Hepatocyte (in vitro differentiated cells): ENCODE measurements at places on chromosomes 7 and 10. TPM values are rescaled to one million over a fixed set of nuclear protein-coding genes. Genes with fewer than 3 reads are reported as not detected.

The HOXA10 gene
- total RNA-seq: 9.9 and 15.1 TPM in 2 replicates

The OR2A5 gene
- total RNA-seq: 0.44 and 0.77 TPM in 2 replicates

The TUBAL3 gene
- total RNA-seq: 1.0 and 1.7 TPM in 2 replicates

DNA sequence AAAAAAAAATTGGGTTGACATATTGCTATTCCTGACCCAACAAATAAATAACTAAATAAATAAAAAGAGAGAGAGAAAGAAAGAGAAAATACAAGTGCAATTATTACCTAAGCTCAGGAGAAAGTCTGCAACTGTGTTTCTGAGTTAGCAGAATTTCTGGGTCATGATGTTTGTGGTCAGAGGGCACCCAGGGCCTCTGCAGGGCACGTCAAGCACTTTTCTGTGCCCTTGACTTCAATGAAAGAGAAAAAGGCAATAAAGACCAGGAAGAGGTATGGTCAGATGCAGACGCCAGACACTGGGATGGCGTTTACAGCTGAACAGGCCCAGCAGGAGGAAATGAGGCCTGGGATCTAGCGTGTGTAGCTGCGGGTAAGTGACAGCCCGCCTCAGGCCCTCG lies 160.9 kb upstream of the GDF10 start:
- no peak overlapping the region for H3K27ac ChIP-seq
- DNase-seq: no peak
- no peaks in the 10 kb centered on the region for H3K27me3 ChIP-seq
- H3K36me3 ChIP-seq: no peaks in the 10 kb centered on the region
- no peak overlapping the region for H3K4me3 ChIP-seq

The C10orf143 gene
- total RNA-seq: 0.50 and 2.5 TPM in 2 replicates

DNA sequence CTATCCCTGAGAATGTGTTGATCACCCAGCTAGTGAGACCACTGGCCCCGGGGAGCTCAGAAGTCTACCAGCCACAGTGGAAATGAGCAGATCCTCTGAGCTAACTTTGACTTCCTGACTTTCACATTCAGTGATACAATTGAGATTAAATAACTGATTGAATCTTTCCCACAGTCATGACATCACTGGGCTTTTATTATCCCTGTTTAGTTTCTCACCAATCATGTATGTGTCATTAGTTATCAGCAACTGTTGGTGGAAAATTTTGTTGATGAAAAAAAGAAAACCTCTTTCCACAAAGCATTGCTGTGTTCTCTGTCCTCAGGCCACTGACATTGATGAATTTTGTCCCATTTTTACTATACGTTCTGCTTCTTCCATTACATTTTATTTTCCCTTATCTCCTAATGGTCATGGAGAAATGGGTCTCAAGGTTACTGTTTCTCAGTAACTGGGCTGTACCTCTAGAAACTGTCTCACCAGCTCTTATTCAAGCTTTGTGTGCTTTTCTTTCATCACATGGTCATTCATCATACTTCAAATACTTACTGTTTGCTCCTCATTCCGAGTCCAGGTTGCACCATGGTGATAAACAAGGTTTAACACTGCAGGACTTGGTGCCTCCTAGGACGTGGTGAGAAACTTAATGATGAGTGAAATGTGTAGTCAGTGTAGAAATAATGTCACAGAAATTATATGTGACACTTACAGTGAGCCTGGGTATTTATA lies 304.7 kb downstream of the CDK14 start:
- H3K36me3 ChIP-seq: no peaks in the 10 kb centered on the region
- peak overlapping the region; percentile 66 for H3K27ac ChIP-seq
- DNase-seq: peak; percentile 43
- H3K27me3 ChIP-seq: no peaks in the 10 kb centered on the region
- H3K4me1 ChIP-seq: no peaks in the 10 kb centered on the region

DNA sequence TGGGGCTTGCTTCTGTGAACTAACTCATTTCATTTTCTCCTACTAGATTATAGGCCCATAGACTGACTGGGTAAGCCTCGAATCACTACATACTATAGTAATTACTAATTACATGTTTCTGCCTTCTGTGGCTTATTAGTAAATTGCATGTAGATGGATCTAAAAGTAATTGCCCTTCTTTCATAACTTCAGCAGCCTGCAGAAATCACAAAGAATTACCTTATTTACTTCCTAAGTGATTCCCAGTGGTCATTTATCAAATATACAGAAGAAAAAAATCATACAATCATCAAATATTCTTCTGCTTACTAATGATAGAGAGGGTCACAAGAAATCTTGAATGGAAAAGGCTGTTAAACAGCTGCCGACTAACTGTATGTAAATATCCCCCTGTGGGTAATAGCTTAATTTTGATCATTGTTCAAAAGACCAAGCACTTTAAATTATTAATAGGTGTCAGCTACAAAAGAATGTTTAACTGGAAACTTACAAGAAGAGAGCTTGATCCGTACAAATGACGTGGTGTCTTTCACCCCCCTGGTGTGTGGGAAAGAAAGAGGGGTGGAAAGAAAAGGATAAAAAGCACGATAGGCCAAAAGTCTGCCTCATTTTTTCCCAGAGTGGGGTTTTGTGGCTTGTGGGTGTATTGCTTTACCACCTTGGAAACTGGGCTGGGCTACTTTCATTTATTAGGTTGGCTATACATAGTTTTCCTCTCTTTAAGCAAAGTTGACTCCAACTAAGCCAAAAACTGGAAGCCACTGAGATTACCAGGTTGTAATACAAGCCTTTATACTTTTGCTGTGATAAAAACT lies 361.8 kb upstream of the ZMIZ1 start:
- no peaks in the 10 kb centered on the region for H3K27me3 ChIP-seq
- H3K27ac ChIP-seq: no peak overlapping the region
- H3K4me1 ChIP-seq: no peaks in the 10 kb centered on the region
- no peak for DNase-seq
- H3K36me3 ChIP-seq: no peaks in the 10 kb centered on the region

DNA sequence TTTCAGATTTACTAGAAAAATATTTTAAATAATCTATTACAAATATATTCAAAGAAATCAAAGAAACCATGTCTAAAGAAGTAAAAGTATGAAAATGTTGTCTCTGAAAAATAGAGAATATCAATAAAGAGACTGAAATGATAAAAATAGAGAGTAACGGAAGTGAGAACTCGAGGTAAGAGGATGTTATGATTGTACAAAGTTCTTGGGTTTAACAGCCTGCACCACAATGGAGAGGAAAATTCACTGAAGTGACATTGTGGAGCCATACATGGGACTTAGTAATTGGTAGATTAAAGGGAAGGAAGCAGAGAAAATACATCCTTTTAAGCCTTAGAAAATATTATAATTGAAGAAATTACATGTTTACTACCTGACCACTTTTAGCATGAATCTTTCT lies 77.9 kb downstream of the THSD7A start:
- no peaks in the 10 kb centered on the region for H3K36me3 ChIP-seq
- H3K4me1 ChIP-seq: no peaks in the 10 kb centered on the region
- no peak overlapping the region for H3K27ac ChIP-seq
- H3K4me3 ChIP-seq: no peak overlapping the region
- no peak for DNase-seq
- H3K27me3 ChIP-seq: no peaks in the 10 kb centered on the region

DNA sequence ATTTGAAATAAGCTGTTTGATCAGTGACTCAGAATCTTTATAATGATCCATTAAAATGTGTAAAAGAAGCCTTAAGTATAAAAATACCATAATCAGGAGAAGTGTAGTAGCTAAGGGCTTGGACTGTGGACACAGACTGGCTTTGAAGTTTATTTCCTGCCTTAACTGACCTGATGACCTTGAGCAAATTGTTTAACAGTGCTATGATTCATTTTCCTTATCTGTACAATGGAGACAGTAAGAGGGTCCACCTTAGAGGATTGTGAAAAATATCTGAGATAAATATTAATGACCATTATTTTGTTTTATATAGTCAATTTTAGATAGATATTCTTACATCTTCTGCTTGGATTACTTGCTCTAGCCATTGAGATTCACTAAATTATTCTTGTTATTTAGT lies 13.3 kb upstream of the RPA3 start:
- no peaks in the 10 kb centered on the region for H3K36me3 ChIP-seq
- no peaks in the 10 kb centered on the region for H3K27me3 ChIP-seq
- no peak for DNase-seq
- no peak overlapping the region for H3K27ac ChIP-seq
- H3K4me3 ChIP-seq: no peak overlapping the region

The AGR2 gene
- 117 and 178 TPM in 2 replicates for total RNA-seq

DNA sequence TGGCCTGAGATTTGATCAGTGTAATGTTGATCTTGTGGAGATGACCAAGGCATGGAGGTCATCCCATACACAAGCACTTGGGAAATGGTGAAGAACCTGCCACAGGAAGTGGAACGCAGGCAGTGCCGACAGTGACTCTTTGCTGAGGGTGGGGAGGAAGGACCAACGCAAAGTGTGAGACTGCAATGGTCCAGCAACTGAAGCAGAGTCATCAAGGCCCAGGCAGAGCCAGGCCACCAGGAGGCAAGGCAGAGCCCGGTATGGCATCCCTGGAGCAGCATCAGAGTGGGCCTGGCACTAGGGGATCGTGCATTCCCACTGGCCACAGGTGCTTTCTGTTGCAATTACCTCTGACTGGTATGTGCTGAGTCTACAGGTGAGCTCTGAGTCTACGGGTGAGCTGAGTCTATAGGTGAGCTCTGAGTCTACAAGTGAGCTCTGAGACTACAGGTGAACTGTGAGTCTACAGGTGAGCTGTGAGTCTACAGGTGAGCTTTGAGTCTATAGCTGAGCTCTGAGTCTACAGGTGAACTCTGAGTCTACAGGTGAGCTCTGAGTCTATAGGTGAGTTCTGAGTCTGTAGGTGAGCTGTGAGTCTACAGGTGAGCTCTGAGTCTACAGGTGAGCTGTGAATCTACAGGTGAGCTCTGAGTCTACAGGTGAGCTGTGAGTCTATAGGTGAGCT lies 132.9 kb downstream of the KLF6 start:
- H3K27me3 ChIP-seq: no peaks in the 10 kb centered on the region
- peaks cover 3% of the 10 kb centered on the region for H3K36me3 ChIP-seq
- no peak overlapping the region for H3K4me3 ChIP-seq
- DNase-seq: no peak

DNA sequence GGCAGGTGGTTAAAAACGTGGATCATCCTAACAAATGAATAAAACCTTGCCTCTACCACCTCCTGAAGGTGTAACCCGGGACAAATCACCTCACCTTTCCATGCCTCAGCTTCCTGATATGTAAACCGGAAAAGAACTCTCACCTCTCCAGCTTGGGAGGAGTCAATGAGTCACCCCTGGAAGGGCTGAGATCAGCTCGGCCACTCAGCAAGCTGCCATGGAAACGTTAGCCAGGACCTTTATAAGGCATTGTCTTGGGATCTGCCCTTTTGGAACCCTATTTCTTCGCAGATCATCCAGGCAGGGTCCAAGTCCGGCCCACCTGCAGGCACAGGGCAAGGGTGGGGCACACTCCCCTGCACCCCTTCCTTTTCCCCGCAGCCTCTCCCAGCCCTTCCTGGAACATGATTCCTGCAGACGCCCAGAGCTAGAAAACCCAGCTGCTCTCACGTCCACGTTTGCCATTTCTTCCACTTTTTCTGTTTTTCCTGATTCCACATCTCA lies 81.6 kb upstream of the PFKP start:
- DNase-seq: peak; percentile 87
- peak overlapping the region; percentile 94 for H3K27ac ChIP-seq
- H3K27me3 ChIP-seq: peaks cover 4% of the 10 kb centered on the region

The NUTM2D gene
- total RNA-seq: 5.0 and 5.3 TPM in 2 replicates

DNA sequence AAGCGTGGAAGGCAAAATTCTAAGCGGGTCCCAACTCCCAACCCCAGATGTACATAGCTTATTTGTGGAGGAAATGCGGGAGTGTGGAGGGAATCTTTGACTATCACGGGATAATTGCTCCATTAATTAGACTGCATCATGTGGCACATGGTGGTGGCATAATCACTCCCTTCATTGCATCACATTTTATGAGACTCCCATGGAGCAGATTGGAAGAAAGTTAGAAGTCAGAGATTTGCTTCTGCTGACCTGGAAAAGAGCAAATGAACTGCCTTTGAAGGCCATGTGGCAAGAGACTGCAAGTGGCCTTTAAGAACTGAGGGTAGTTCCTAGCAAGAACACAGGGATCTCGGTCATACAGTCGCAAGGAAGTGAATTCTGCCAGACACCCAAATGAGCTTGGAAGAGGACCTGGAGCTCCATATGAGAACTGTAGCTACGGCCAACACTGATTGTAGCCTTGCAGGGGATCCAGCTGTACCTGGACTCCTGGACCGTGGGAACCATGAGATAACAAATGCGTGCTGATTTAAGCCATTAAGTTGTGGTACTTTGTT lies 37.1 kb upstream of the ITGB1 start:
- no peaks in the 10 kb centered on the region for H3K27me3 ChIP-seq
- no peaks in the 10 kb centered on the region for H3K36me3 ChIP-seq
- no peak overlapping the region for H3K27ac ChIP-seq
- no peak overlapping the region for H3K4me3 ChIP-seq
- DNase-seq: no peak
- H3K4me1 ChIP-seq: no peaks in the 10 kb centered on the region

GRCh38 chr7:38902449-38902848 lies 6.5 kb downstream of the VPS41 start:
- no peak for DNase-seq
- H3K36me3 ChIP-seq: no peaks in the 10 kb centered on the region
- no peaks in the 10 kb centered on the region for H3K4me1 ChIP-seq

- DNase-seq: peak; percentile 83
- H3K27ac ChIP-seq: peak overlapping the region; percentile 100
- no peaks in the 10 kb centered on the region for H3K36me3 ChIP-seq
Measured at GRCh38 chr10:91409069-91409868, 875 bp upstream of the HECTD2 start.

GRCh38 chr7:10855583-10855982 lies 118.1 kb upstream of the PHF14 start:
- no peak for DNase-seq
- H3K27ac ChIP-seq: no peak overlapping the region
- no peak overlapping the region for H3K4me3 ChIP-seq
- no peaks in the 10 kb centered on the region for H3K36me3 ChIP-seq
- H3K4me1 ChIP-seq: no peaks in the 10 kb centered on the region

DNA sequence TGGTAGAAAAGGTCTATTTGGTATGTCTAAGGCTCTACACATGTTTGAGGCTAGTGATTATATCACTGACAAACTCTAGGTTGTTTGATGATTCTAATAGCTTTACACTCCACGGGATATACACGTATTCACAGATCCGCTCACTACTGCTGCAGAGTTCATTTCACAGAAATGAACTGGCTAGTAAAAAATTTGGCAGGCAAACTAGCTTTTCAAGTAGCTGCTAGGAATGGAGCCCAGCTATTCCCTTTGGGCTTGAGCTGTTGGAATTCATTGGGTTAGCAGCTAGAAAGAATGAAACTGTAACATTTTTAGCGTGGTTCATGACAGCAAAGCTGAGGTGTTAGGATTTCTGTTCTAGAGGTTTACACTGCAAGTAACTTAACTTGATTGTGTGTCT lies 37.6 kb downstream of the R3HCC1L start:
- H3K4me1 ChIP-seq: no peaks in the 10 kb centered on the region
- no peak for DNase-seq
- no peaks in the 10 kb centered on the region for H3K36me3 ChIP-seq
- H3K27ac ChIP-seq: no peak overlapping the region
- H3K27me3 ChIP-seq: no peaks in the 10 kb centered on the region

DNA sequence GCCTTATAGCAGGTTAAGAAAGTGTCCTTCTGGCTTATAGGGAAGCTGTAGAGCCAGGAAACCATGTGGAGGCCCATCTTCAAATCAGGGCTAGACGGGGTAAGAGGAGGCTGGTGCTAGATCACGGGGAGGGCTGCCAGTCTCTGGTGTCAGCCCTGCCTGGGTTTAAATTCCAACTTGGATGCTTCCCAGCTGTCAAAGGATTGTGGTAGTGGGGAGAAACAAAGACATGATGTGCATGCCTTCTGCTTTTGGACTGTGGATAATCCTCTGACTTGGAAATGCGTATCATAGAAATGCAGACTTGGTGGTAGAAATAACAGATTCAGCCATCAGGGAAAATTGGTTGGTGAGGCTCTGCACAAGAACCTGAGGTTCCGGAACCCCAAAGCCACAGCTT lies 325.6 kb downstream of the PHTF2 start:
- no peak overlapping the region for H3K27ac ChIP-seq
- DNase-seq: no peak
- no peaks in the 10 kb centered on the region for H3K27me3 ChIP-seq
- H3K36me3 ChIP-seq: no peaks in the 10 kb centered on the region
